ENCODE measurements at places on chromosomes 4 and X.

DNA sequence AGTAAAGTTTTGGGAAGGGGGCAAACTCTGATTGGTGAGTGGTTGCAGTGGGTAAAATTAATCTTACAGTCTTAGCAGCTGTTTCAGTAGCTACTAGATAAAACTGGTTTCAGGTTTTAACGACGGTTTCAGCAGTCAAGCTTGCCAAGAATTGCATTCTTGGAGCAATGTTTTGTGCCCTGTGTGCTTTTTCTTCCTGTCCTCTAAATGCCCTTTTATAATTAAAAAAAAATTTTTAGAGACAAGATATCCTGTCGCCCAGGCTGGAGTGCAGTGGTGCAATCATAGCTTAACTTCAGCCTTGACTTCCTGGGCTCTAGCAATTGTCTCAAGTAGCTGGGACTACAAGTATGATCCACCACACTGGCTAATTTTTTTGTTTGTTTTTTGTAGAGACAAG lies 6.3 kb upstream of the PPEF2 start:
- DNase-seq = no peak

- no peak for DNase-seq
These were observed 93.4 kb upstream of the RXFP1 start for GRCh38 chr4:158428242-158428641.

GRCh38 chr4:1378559-1379231 lies 27.5 kb downstream of the NKX1-1 start:
- no peak for DNase-seq

DNA sequence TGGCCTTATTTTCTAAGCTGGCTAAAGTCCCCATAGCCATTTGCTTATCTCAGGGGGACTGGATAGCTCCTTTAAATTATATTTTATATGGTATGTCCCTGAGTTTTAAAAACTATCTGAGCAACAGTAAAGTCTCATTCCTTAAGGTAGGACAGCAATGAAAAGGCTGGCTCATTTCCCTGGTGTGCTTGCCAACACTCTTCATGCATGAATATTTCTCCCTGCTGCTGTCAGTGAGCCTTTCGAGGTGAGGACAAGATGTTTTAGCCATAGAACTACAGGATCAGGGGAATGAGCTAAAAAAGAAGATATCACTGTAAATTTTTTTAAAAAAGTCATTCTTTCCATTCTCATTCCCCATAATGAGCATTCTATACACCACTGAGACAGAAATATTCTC lies 427.3 kb upstream of the FAM241A start:
- no peak for DNase-seq

DNA sequence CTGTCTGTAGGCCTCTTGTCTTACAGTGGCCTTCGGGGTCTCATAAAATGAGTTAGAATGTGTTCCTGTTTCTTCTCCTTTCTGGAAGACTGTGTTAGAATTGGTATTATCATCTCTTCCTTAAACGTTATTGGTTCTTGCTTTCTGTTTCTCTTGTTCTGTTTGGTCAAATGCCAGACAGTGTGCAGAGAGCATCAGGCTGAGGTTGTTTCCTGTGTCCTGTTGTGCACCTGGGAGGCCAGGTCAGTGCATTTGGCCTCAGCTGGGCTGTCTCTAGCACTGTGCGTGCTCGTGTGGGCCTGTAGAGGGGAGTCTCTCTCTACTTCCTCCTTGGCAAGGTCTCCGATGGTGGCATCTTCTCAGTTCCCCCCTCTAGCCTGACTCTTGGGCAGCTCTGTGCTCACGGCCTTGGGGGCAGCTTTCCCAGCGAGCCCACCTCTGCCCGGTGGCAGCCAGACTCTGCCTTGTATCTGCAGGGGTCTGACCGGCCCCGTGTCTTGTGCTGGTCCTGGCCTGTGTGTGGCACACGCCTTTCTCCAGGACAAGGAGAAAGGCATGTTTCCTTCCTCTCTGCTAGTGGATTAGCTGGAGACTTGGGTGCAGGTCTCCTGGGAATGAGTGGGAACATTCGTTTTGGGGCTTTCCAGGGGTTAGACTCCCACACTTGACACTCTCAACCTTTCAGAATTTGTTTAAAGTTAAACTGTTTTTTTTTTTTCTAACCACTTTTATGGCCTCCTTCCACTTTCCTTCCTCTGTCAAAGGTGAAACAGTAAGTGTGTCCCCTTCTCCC lies 62.3 kb downstream of the FAM193A start:
- no peak for DNase-seq

GRCh38 chrX:133985967-133986683 lies 731 bp upstream of the GPC3 start:
- DNase-seq = no peak

- no peak for DNase-seq
These were observed 549.7 kb downstream of the IL1RAPL1 start for GRCh38 chrX:29136904-29137303.

DNA sequence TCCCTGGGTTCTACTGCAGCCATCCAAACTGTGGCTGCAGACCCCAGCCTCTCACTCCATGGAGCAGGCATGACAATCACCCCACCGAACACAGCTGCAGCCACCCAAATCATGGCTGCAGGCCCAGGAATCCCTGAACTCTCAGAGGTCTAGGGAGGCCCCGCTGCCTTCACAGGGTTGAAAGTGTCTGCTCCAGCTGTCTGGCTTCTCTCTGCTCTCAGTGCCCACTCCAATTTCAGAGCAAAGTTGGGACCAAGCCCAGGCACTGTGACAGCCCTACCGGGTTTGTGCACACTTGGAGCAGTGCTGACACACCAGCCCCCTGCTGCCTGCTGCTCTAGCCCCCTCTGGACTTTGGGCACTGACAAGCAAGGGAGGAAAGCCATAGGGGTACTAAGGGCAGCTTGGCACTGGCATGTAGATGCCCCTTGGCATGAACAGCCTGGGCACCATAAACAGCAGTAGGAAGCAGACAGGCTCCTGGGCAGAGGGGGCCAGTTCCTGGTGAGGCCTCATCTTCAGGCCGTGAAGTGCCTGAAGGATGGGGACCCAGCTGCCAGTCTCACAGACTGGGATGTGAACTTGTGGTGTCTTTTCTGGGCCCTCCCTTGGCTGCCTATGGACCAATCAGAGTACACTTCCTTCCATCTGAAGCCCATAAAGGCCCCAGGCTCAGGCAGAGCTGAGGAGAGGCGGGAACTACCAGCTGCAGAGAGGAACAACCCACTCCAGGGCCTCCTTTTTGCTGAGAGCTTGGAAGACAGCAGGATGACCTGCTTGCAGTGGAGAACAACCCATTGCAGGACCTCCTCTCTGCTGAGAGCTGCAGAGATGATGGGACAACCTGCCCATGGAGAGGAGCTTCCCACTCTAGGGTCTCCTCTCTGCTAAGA lies 68.8 kb downstream of the TECRL start:
- DNase-seq = no peak

DNA sequence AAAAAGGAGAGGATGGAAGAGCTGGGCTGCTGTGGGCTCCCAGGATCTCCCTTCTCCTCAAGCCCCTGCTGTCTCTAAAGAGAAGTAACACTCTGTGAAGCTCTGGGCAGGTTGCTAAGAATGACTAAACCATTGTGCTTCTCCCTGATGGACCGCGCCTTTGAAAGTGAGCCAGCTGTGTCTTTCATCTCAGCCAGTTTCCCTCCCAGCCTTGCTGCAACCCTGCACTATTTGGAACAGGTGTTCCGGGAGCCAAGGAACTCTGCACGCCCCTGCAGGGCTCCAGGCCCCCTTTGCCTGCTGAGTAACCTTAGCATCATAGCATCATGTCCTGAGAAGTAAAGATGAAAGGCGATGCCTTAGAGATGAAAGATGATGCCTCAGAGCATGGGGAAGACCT lies 39.7 kb downstream of the SMIM20 start:
- DNase-seq = no peak

- peak; percentile 8 for DNase-seq
These were observed 1225.9 kb downstream of the PCDH19 start for GRCh38 chrX:99184153-99184552.

- no peak for DNase-seq
These were observed 14.9 kb downstream of the RNF150 start for GRCh38 chr4:141118381-141118780.

DNA sequence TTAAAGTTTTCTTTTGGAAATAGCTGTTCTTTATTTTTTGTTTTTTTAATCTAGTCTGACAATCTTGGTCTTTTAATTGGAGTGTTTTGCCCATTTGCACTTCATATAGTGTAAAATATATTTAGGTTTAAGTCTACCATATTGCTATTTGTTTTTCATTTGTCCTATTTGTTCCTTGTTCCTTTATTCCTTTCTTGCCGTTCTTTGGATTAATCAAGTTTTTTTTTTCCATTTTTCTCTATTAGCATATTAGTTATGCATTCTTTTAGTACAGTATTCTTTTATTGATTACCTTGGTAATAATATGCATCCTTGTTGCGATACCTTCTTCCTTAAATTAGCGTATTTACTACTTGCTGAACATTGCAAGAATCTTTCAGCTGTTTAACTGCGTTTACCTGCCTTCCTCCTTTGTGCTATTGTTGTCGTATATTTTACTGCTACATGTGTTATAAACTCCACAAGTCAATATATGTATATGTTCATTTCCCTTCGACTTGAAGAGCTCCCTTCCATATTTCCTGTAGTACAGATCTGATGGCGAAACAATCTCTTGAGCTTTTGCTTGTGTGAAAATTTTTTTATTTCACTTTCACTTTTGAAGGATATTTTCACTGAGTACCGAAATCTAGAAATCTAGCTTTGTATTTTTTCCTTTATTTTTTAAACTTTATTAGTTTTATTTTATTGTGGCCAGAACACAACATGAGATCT lies 23.9 kb upstream of the RNF212 start:
- no peak for DNase-seq

GRCh38 chr4:153060196-153060595 lies 124.1 kb downstream of the FHDC1 start:
- DNase-seq = no peak

DNA sequence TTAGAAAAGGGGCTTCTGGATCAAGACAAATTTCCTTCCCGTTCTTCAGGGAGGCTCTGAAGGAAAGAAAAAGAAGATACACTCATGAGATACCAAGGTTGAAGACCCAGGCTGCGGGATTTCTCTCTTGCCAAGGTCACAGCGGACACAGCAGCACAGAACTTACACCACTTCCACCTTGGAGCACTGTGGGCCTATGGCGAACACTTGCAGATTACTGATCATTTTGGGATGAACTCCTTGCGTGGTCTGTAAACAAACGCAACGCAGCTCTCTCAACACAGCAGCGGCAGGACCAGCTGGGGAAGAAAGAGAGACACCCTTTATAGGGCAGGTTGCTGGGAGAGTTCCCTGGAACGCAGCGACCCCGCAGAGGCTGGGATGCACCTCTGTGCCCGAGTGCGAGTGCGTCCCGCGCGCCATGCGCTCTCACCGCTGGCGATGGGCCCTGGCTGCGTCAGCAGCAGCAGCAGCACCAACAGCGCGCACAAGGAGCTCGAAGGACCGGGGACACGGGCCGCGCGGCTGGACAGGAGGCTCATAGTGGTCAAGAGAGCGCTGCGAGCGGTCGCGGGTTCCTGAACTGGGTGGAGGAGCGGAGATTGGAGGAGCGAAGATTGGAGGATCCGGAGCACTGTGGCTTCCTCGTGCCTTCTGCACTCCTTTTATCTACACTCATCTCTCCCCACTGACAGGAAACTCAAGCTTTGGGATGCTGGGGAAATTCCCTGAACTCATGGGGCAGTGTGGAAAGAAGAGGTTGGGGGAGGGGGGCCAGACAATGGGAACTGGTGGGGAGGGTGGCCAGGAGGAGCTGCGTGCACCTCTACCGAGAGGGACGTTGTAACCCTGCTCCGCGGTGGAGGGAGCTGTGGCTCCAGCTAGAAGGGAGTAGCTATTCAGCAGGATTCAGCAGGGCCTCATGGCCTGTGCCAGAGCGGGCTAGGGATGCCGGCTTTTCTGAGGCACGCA lies at the start of gene CXCL5:
Gene CXCL5, minus strand, starts transcription at position 638 of the 972 bp plus-strand sequence. Its CDS starts 96 bp downstream, at position 542.
- DNase-seq = peak; percentile 29

- no peak for DNase-seq
These were observed 33.9 kb downstream of the AFF2 start for GRCh38 chrX:148534291-148534690.

DNA sequence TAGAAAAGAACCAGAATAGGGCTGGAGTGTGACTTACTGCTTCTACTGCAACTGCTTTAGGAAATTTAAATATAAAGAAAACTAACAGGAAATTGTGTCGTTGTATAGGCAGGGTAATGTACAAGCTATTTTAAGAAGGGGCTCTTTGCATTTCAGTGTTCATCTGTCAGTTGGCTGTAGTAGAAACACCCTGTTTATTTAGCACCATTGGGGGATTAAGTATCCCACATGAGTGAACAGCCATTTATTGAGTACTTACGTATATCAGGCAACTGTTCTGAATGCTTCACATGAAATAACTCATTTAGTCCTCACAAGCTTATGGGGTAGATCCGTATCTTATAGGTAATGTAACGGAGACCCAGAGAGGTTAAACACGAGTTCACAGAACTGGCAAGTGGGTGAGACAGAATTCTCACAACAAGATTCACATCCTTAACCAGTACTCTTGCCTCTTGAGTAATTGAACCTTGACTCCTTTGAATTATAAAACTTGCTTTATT lies 23.9 kb downstream of the STIM2 start:
- DNase-seq = no peak

GRCh38 chr4:94960708-94961107 lies 203.0 kb downstream of the BMPR1B start:
- no peak for DNase-seq

- DNase-seq = peak; percentile 30
These were observed 36.6 kb downstream of the PITX2 start for GRCh38 chr4:110586131-110586850.

- DNase-seq = no peak
These were observed 135.7 kb upstream of the MAP3K15 start for GRCh38 chrX:19650996-19651395.

DNA sequence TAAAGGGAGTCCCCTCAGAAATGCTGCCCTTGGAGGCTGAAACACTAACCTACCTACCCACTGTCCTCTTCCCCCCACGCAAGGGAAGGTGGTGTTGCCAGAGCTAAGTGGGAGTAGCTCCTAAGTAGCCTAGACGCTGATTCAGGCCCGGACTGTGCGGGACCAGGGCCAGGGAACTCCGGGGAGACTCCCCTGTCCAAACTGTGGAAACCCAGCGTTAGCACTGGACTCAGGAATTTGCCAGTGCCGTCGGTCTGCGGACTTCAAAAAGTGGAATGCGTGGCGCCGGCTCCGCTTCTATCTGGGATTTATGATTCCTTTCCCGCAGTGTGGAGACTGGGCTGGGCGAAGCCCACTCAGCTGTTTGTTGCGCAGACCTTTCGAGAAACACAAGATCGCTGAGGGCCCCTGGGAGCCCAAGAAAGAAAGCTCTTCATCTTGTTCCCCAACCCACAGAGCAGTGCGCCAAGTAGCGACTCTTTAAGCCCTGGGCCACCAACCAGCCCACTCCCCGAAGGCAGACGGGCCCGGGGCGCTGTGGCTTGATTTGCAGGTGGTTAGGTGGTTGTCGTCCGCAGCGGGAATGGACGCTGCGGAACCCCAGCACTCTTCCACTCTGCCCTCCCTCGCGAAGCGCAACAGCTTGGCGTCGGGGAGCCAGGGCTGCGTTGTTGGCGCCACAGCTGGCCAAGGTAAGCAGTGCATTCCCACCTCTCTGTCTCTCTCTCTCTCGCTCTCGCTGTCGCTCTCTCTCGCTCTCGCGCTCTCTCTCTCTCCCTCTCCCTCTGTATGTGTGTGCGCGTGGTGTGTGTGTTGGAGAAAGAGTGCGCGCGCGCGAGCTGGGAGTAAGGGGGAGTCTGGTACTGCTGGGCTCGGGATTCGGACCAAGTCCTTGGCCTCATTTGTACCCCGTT lies 2.0 kb downstream of the TMEM255A start:
- DNase-seq = peak; percentile 16

- no peak for DNase-seq
These were observed 18.6 kb downstream of the CLCN4 start for GRCh38 chrX:10175319-10175871.

Data from HuH-7.5 (cell line).